ENCODE measurements at places on chromosomes 2 and 18. TPM values are rescaled to one million over a fixed set of nuclear protein-coding genes. Genes with fewer than 3 reads are reported as not detected.

Gene TCF23
- polyA plus RNA-seq: not detected

GRCh38 chr2:150681120-150681804 is 193.8 kb upstream of the RND3 start:
- no peak for DNase-seq

DNA sequence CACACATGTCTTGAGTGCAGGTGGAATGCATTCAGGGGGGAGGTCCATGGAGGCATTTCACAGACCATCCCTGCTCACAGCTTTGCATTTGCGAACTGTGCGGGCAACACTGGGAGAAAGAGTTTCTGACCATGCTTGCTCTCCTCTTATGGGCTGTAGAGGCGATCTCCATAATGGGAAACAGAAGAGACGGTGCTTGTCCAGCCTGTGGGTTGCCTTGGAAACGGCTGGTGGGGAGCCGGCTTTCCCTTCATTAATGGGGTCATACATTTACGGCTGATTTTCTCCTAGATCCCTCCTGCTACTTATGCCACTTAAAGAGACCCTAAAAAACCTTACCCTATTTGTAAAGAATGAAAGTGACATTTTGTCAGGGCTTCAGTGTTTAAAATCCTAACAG is 147.4 kb downstream of the SOX11 start:
- no peak for DNase-seq

DNA sequence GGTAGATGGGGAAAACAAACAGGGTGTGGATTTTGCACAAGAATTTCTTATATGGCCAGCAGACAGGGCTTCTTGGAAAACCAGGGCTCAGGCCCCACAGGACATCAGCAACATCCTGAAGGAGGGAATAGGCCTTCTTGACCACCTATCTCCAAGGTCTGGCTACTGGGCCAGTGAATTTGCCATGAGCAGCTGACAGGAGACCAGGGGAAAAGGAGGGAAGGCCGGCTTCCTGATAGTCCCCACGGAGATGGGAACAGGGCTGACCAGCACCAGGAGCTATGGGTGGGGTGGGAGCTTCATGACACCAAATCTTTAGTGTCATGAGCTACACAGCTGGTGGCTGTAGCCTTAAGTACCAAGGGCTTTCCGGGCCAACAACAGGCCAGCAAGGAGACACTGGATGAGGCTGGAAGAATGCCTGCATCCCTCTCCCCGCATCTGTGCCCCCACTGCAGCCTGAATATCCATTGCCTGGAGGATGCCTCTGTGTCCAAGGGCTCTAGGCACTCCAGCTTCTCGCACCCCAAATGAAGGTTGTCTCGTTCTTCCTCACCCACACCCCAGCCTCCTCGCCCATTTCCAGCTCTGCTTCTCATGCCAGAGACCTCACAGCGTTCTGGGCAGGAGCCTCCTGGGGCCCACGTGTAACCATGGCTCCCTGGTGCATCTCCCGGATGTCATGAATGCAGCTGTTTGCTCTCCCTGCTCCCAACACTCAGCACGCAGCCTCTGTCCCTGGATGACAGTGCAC is 74.8 kb downstream of the EMX1 start:
- DNase-seq: no peak

Gene SLC4A3
- not detected for polyA plus RNA-seq

DNA sequence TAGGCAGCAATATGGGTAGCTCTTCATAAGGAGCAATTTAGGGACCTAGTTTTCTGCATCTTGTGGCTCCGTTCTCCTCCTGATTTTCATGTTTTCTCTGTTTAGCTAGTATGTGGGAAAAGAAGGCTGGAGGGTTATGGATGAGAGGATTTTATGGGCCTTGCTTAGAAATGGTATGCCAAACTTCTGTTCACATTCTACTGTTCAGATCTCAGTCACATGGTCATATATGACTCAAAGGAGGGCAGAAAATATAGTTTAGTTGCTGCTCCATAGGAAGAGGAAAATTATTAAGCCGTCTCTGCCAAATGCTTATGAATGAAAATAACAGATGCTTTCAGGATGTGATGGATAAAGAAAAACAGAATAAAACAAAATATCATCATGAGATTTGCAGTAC is 361.8 kb upstream of the CWC22 start:
- DNase-seq: no peak

Gene C1QL2
- polyA plus RNA-seq: not detected

- no peak for DNase-seq
Measured at GRCh38 chr2:176774766-176775451, 437.7 kb upstream of the HNRNPA3 start.

Gene PKDCC
- polyA plus RNA-seq: not detected

DNA sequence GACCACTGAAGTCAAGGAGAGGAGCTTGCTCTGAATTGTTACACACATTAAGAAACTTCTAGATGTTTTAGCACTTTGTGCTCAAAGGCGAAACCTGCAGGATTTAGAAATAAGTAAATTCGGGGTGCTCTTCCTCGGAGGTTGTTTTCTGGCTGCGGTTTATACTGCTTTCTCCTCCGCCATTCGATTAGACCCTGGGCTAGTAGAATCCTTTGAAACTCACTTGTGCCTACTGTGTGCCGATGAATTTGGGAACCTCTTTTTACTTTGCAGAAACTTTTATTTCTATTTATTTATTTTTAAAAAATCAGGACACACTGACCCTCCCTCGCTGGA is 3.5 kb downstream of the MEIS1 start:
- DNase-seq: no peak

DNA sequence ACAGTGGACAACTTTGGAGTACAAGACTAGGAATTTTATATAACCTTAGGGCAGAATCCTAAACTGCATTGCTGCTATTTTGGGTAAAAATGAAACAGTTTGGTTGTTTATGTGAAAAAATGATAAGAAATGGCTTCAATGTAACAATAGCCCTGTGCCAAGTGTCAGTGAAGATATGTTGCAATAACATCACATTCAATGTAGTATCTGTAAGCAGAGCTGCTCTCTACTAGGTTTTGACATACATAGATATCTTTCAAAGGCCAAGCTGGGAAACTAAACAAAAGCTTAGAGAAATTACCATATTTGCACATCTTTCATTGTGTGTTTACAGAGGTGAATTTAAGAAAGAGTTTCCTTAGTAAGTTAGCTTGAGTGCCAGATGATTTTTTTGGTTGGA is 135.0 kb upstream of the DOK6 start:
- DNase-seq: no peak

GRCh38 chr2:143588746-143589145 is 459.5 kb downstream of the ARHGAP15 start:
- DNase-seq: no peak

GRCh38 chr18:13616525-13617035 is 109.8 kb downstream of the FAM210A start:
- DNase-seq: no peak

Gene ATAD2B
- polyA plus RNA-seq: 8.3 TPM

Gene REG3G
- not detected for polyA plus RNA-seq

Gene TSGA10
- 17.2 TPM for polyA plus RNA-seq

DNA sequence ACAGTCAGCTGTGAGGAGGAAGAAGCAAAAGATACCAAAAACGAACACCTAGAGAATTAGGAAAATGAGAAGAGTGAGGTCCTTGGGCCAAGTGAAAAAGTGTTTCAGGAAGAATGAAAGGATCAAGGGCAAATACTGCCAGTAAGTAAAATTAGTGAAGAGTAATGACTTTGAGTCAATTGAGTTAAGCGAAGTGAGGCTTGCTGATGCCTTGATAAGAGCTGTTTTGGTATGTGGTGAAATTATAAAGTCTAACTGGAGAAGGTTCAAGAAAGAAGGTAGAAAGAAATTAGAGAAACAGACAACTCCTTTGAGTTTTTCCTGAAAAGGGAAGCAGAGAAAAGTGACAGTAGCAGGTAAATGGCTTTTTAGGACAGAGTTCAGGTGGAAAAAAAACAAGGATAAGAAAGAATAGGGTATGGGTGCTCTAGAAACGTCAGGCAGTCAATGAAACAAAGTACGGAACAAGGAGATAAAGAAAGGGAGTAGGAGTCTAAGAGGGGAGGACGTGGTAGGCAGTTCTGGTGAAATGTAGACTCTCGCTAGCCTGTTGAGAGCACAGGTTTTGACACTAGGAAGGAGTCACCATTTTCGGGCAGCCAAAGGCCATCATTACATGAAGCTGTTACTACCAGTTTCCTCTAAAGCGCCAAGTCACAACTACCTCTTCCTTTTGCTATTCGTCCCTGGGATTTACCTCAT is 42.9 kb downstream of the SMC6 start:
- no peak for DNase-seq

Gene DES
- polyA plus RNA-seq: not detected

- DNase-seq: no peak
Measured at GRCh38 chr2:217071416-217071815, 211.6 kb upstream of the TNP1 start.

Measured in CD4-positive, CD25-positive, alpha-beta regulatory T cell (primary cell).